ENCODE measurements at places on chromosomes 16 and 17.

- no peak for DNase-seq
These were observed 4.6 kb upstream of the KLHL36 start for GRCh38 chr16:84643674-84644073.

DNA sequence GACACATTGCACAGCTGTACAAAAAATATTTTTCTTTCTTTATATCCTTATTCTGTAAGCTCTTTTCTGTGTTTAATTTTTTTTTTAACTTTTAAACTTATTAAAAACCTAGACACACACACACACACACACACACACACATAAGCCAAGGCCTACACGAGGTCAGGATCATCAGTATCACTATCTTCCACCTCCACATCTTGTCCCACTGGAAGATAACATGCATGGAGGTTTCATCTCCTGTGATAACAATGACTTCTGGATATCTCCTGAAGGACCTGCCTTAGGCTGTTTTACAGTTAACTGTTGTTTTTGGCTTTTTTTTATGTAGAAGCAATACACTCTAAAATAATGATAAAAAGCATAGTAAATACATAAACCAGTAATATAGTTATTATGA lies 71.2 kb downstream of the TNRC6C start:
- no peak for DNase-seq

DNA sequence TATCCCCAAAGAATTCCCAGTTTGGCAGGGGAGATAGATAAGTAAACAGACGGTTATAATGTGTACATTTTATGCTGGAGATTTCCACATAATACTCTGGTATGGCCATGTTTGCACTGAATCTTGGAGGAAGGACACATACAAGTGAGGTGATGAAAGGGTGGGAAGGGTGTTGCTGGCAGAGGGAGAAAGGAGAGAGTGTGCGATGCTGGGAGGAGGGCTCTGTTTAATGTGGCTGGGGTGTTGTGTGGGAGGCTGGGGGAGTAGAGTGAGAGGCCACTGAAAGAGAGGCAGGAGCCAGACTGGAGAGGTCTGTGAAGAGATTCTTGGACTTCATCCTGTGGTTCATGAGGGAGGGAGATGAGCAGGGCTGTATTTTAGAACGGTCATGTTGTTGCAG lies 87.6 kb downstream of the SPACA3 start:
- DNase-seq = no peak

- DNase-seq = no peak
These were observed 17.4 kb downstream of the IST1 start for GRCh38 chr16:71912534-71913275.

GRCh38 chr17:8056232-8056975 lies 17.5 kb downstream of the ALOX15B start:
- no peak for DNase-seq

- no peak for DNase-seq
These were observed 99.4 kb upstream of the LHX1 start for GRCh38 chr17:36837939-36838272.

DNA sequence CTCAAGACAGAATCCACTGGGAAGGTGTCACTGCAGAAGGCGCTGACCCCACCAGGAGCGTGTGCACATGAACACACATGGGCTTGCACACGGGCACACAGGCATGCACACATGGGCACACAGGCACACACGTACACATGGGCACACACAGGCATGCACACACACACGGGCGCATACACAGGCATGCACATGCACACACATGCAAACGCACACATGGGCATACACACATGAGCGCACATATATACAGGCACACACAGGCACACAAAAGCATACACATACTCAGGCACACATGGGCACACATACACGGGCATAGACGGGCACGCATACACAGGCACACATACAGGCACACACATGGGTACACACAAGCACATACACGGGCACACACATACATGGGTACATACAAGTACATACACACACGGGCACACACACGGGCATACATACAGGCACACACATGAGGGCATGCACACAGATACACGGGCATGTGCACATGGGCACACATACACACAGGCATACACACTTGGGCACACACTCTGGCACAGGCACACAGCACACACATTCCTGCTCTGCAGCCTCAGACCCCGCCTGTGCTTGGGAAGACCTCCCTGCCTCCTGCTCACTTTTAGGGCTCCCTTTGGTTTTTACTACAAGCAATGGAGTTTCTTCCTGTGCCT lies 86.8 kb downstream of the ZNF778 start:
- DNase-seq = no peak

GRCh38 chr16:64711596-64711995 lies 410.3 kb downstream of the CDH11 start:
- DNase-seq = no peak

DNA sequence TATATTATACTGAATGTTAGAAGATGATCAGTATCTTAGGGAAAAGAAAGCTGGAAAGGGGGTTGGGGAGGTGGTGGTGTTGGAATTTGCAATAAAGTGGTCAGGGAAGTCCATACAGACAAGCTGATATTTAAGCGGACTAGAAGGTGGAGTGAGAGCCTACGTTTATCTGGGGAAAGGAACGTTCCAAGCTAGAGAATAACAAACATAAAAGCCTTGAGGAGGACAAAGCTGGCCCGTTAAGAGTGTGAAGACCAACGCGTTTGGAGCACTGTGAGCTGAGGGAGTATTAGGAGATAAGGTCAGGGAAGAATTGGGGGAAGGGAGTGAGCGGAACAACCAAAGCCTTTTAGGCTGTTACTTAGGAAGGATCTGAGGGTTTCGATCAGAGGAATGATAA lies 1.4 kb downstream of the DDX42 start:
- no peak for DNase-seq

- no peak for DNase-seq
These were observed 16.7 kb downstream of the KRABD2 start for GRCh38 chr17:8359769-8360168.

GRCh38 chr16:769184-769784 lies 8.8 kb downstream of the MSLN start:
- no peak for DNase-seq

DNA sequence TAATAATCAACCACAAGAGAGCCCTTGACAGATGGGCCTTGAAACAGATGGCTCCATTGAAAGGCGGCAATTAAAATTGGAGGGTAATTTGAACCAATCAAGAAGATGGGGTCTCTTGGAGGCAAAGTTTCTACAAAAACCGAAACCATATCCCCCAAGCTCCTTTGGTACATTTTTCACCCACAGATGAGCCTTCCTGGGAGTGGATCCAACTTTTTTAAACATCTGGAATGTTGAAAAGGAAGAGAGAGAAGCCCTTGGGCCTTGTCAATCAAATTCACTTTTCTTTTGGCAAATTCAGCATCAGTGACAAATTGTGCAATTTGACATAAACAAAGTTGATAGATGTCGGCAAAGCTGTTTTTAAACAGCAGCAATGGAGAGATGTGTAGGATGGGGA lies 13.2 kb upstream of the NUP93 start:
- no peak for DNase-seq

- no peak for DNase-seq
These were observed 26.2 kb upstream of the NGFR start for GRCh38 chr17:49468811-49469385.

GRCh38 chr16:69872888-69873287 lies 78.2 kb upstream of the CLEC18A start:
- DNase-seq = no peak

DNA sequence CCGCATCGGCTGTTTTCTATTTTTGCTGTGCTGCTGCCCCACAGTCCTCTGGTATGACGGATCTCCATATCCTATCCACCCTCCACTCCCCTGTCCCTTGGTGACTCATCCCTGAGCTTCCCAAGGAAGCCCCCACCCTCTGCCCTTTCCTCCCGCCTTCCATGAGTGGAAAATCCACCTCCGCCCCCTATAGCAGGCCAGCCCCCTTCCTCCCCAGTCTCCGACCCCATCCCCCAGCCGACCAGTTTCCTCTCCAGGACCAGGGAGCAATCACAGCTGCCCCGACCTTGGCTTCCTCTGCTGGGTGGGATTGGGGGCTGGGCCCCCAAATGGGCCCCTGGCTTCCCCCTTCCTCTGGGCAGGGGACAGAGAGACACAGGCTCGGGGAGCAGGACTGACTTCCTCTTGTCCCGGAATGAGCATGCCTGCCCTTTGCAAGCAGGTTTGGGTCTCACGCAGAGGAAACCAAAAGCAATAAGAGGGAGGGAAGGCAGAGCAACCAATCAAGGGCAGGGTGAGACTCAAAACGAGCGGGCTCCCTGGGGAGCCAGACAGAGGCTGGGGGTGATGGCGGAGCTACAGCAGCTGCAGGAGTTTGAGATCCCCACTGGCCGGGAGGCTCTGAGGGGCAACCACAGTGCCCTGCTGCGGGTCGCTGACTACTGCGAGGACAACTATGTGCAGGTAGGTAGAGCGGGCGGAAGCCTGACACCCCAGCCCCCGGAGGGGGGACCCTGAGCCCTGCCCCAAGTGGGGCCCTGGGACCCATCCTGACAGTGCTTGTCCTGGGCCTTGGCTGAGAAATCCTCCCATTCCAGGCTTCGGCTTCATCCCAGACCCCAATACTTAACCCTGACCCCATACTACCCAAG lies at the start of the genes ABI3 and GNGT2:
ABI3 (plus strand) TSS at position 550 of the 872 bp plus-strand sequence; CDS start at position 568, 18 bp downstream.
GNGT2 (minus strand) TSS at position 417 of the 872 bp plus-strand sequence. CDS start 3,152 bp downstream, outside the sequence.
- DNase-seq = no peak

- no peak for DNase-seq
These were observed 19.1 kb downstream of the OSBPL7 start for GRCh38 chr17:47802341-47803022.

DNA sequence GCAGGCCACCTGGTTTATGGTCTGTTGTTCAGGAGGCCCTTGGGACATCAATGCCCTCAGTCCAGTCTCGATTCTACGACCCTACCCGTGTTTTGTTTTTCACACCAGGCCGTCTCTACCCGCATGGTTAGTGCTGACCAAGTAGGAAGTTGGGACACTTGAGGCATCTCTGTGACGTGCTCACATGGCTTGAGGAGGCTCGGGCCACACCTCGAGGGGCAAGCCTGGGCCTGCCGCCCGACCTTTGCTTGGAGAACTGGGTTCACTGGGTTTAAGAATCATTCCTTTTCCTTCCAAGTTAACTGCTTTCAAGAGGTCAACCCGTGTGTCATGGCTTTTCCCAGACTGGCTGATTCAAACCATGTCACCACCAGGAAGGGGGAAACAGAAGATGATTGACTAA lies 86.8 kb downstream of the CMIP start:
- no peak for DNase-seq

DNA sequence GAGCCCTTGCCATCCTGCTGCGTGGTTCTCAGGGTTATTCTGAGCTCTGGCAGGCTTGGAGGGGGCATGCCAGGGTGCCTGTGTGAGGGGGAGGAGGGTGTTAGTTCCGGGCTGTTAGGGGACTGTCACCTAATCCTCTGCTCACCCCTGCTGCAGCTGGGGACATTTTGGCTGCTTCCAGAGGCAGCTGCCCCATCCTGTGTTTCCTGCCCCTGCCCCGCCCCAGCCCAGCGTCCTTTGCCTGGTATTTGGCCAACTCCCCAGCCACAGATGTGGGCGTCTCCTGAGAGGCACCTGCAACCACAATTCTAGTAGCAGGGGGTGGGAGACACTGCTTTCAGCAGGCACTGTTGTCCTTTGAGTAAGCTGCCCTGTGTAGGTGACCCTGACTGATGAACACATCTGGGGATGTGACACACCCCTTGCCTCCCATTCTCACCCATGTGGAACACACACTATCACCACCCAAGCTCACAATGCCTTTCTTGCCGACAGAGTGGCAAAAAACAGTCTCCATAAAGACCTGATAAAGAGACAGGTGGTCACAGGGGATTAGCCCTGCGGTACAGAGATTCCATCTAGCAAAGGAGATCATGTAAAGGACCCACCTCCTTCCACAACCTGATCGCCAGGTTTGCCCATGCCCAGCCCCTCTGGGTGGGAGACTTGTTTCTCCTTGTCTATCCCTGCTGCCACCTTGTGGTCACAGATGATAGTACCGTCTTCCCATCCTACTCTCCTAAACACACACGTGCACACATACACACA lies at the start of gene CHRNE:
CHRNE (minus strand) TSS at position 48 of the 768 bp plus-strand sequence; CDS start at position 13, 35 bp downstream.
- peak; percentile 44 for DNase-seq

DNA sequence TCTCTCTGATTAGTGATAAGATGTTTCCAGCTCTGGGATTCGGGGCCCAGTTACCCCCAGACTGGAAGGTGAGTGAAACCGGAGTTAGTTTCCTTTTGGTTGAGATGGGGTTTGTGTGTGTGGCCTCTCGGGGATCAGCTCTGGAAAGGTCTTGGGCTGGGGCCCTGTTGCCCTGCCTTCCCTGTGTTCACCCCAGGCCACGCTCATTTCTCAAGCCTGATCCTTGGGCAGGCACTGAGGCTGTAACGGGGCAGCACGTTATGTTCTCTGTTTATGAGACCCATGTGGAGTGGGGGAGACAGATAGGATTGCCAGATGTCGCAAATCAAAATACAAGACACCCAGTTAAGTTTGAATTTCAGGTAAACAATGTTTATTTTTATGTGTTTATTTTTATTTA lies 35.5 kb downstream of the CPNE2 start:
- DNase-seq = no peak

DNA sequence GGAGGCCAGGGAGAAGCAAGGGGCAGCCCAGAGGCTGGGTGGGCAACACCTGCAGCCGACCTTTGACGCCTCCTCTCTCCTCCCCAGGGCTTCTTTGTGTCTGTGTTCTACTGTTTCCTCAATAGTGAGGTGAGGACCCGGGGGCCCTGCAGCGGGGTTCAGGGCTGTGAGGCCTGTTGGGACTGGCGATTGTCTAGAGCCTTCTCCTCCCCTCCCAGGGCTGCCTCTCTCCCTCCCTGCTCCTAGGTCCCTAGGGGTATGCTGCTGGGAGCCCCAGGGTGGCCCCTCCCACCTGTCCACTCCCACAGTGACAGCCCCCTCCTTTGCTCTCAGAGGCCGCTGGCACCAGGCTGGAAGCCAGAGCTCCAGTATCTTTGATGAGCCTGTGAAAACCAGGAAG lies 10.8 kb upstream of the SPPL2C start:
- DNase-seq = no peak

- no peak for DNase-seq
These were observed 49.4 kb downstream of the KANSL1 start for GRCh38 chr17:46143827-46144236.

DNA sequence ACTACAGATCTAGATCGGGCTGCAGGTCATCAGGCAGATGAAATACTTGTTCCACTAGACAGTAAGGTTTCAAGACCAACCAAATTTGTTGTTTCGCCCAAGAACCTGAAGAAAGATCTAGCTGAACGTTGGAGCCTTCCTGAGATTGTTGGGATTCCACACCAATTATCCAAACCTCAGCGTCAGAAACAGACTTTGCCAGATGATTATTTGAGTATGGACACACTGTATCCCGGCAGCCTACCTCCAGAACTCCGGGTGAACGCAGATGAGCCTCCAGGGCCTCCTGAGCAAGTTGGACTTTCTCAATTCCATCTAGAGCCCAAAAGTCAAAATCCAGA lies 14.4 kb downstream of the LRRC37B start:
- no peak for DNase-seq

Data from activated CD8-positive, alpha-beta memory T cell treated with anti-CD3 and anti-CD28 coated beads for 48 hours (primary cell).